Neural crest cell (in vitro differentiated cells): ENCODE measurements at places on chromosomes 11 and 22. TPM values are rescaled to one million over a fixed set of nuclear protein-coding genes. Genes with fewer than 3 reads are reported as not detected.

DNA sequence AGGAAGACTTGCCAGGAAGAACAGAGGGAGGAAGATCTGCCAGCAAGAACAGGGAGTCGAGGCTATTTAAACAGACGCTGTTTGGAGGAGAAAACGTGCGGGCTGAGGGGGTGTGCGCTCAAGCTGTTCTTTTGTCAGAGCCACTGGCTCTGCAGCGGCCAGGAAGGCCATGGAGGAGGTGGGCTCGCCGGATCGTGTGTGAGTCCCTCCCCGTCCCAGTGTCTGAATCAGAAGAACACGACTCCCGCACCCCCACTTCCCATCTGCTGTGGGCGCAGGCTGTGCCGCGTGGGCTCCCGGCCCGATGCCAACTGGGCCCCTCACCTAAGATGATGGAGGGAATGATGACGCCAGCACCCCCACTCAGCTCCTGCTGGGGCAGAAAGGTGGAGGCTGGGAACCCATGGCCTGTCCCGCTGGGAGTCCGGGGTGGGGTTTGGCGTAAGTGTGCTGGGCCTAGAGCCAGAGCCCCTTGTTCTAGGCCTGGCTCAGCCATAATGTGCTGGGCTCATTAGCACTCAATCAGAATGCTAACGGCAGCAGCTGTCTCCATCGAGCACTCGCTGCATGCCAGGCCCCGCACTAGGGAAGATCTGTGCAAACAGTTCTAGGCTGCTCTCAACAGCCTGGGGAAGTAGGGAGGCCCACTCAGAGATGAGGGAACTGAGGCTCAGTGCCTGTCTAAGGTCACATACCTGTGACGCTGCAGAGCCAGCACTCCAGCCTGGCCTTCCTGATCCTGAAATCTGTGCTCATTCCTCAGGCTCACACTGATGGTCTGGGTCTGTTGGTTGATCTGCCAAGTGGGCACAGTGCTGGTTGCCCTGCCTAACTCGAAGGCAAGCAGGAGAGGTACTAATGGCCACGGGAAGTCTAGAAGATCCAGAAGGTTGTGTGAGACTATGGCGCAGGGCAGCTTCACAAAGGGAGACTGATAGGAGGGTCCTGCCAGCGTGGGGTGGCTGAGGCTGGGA, 11.5 kb downstream of the NPTXR start:
- no peak for DNase-seq

- DNase-seq: no peak
Observed at GRCh38 chr11:83477772-83478171, 191.6 kb upstream of the CCDC90B start.

Gene NFAM1
- total RNA-seq: 0.07 TPM in 1 of 2 replicates, not detected in the other

DNA sequence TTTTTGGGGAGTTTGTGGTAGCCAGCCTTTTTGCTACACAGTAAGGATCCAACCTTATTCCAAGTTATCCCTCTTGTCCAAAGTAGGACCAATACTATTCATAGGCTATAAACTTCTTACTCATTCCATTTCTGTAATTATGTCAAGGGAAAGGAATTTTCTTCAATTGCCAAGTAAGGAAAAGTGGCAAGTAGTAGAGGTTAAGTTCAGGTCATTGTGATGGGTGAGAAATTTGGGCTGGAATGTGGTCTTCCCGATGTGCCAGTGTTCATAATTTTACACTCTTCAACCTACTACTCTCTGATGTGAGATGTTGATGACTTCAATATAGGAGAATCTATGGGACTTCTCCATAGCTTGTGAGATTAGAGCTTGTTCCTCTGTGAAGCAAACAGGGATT, 648.8 kb downstream of the METTL15 start:
- no peak for DNase-seq

Gene WT1
- not detected in 2 replicates for total RNA-seq
